ENCODE measurements at places on chromosomes 5 and 9.

- DNase-seq: no peak
Observed at GRCh38 chr5:81317536-81317935, 16.1 kb downstream of the ZCCHC9 start.

- no peak for DNase-seq
Observed at GRCh38 chr5:53151713-53152458, 42.3 kb upstream of the MOCS2 start.

DNA sequence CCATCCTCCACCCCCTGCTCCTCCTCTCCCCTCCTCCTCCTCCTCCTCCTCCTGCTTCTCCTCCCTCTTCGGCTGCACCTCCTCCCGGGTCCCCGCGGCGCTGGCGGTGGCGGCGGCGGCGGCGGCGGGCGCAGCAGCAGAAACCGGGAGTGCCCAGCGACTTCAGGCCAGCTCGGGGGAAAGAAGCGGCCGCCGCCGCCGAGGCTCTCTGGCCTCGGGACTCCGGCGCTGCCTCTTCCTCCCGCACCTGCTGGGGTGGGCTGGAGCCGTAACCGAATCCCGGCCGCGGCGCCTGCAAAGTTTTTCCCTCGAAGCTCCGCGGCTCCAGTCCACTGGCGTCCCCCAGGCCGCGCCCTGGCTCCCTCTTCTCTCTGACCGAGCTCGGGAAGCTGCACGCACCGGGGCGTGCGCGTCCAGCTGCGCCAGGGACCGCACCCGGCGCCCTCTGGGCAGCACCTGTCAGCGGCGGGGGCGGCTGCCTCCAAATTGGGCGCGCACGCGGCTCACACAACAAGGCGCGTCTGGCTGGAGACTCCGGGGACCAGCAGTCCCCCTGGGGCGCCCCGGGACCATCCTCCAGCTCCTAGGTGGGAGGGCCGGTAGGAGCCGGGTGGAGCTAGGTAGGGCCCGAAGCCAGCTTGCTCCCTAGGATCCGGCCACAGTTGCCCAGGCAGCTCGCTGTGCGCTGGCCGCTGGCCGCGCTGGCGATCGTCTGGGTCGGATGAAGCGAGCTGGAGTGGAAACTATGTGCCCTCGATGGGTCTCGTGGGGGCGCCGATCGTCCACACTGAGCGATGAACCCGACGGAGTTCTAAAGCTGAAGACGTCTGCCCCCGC lies at the start of gene MCTP1:
TSS of gene MCTP1 (minus strand) at position 523 of the 837 bp plus-strand sequence.
- peak; percentile 58 for DNase-seq

- no peak for DNase-seq
Observed at GRCh38 chr5:141369994-141370848, at the start of gene PCDHGB3. TSS of gene PCDHGB3 (plus strand) at chr5:141370242. CDS start at chr5:141370395, 153 bp downstream.

- no peak for DNase-seq
Observed at GRCh38 chr5:119250946-119251901, 104.6 kb upstream of the TNFAIP8 start.

DNA sequence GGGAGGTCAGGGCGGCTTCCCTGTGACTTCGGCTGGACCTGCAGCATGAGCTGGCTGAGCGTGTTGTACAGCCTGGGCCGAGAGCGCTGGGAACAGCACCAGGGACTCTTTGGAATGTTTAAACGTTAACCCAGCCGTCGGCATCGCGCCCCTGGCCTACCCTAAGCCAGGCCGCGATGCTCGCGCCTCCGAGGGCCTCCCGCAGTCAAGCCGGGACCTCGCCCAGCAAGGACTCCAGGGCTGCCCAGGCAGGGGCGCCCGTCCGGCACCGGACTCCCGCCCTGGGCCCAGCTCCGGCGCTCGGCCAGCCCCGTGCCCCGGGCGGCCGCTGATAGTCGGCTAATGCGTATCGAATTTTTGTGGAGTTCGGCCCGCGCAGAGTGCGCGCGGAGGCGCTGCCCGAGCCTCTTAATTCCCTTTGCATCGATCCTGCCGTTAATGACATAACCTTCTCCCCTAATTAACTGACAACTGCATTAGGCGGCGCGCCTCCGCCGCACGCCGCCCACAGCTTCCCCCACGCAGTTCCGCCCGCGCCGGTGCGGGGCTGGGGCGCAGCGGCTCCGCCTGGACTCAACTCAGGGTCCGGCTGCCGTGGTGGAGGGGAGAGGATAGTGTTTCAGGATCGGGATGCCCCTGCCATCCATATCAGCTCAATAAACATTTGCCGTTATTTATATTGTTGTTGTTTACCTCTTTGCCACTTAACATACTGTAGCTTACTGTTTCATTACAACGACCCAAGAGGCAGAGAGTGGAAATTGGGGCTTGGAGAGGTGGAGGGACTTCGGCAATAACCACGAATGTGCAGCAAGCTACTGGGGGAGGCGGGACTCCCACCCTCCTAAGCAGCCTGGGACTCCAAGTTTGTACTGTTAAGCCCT lies 28.8 kb upstream of the CDC23 start:
- peak; percentile 65 for DNase-seq

DNA sequence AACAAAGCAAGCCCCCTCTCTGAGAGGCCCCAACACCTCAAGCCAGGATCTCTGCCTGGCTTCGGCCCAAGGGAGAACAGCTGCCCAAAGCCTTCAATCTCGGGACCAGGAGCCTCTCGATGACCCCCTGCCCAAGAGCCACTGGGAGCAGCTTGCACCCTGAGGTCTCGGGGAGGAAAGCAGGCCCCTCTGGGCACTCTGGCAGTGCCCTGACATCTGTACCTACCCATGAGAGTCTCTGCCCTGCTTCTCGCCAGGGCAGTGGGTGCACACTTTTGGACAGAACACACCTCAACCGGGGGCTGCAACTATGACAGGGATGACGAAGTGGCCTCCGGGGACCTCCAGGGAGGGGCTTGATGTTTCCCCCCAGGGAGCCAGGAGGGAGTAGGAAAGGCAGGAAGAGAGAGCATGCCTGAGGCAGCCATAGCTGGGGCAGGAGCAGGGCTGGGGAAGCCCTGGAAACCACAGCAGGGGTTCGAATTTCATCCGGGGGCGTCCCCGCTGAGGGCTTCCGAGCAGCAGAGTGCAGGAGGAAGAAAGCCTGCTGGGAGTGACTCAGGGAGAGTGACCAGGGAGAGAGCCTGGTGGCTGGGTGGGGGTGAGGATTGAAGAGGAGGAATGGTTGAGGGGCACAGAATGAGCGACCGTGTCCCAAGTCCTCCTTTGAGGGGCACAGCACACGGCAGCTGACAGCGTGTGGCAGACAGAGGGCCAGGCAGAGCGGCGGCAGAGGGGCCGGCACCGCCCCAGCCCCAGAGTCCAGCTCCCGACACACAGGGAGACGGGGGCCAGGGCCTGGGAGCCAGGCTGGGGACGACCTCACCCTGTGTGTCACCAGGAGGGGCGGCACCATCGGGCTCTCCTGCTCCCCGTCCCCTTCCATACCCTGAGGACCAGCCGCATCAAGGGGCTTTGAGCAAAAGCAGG lies 1.8 kb downstream of the LPCAT1 start:
- peak; percentile 57 for DNase-seq

- DNase-seq: no peak
Observed at GRCh38 chr5:91257301-91257700, 125.8 kb downstream of the ARRDC3 start.

GRCh38 chr9:16410601-16411280 lies 459.7 kb downstream of the BNC2 start:
- no peak for DNase-seq

DNA sequence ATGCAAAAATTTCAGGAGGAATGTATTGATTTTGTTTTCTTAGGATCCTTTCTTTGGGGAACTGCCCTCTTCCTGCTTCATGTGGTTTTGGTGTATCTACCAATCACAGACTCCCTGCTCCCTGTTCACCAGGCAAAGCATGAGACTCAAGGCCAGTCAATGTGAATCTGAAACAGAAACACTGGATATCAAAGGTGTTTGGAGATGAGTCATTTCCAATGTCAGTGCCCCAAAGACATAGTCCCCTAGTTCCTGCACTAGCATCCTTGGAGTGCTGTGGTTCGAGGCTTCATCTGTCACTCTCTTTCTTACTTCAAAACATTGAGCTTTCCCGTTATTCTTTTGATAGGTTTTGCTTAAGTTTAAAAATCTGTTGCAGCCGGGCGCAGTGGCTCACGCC lies 8.1 kb downstream of the PPP3R2 start:
- DNase-seq: no peak

GRCh38 chr9:104991144-104991953 lies 63.4 kb upstream of the ABCA1 start:
- DNase-seq: peak; percentile 90

DNA sequence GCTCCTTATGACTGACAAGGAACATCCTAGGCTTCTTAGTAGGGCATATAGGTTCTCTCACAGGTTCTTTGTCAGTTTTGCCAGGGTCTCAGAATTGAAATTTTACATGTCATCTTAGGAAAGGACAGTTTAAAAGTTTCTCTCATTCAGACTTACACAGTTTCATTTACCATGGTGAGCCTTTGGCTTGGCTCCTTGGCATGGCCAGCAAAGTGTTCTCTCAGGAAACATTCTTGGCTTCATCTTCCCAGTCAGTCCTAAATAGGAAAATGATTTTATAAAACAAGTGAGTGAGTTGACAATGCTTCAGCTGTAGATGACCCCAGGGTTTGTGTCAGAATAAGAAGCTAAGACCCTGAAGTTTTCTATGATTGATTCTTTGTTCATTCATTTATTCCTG lies 191.6 kb downstream of the PCSK5 start:
- no peak for DNase-seq

DNA sequence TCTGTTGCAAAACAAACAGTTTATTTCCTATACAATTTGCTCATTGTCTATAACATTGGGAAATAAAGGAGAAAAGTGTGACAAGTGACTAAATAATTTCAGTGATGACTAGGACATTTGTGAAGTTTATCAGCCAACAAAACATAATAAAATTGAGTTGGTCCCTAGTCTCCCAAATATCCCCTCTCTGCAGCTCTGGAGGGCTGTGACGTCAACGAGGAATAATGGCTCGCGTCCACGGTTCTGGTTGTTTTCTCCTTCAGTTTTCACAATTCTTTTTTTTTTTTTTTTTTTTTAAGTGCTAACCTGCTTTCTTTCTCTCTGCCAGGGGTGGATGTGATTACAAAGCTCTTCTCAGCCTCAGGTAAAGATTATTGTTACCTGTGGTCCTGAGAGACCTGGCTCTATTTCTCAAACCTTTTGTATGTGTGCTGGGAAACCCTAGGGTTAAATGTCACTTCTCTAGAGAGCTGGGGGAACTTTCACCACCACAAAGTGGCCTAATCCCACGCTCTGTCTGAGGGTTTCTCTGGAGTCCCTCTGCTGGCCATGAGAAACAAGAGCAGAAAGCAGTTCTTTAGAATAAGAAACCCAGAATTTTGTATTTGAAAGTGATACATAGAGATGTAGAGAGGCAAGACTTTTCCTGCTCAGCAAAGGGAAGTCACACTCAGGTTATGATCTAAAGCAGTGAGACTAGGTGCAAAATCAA lies 36.2 kb upstream of the ANKRD55 start:
- DNase-seq: no peak

GRCh38 chr9:131690941-131691573 lies 48.8 kb downstream of the RAPGEF1 start:
- DNase-seq: no peak

- DNase-seq: no peak
Observed at GRCh38 chr5:158276692-158277091, 417.7 kb upstream of the CLINT1 start.

GRCh38 chr9:117120061-117120460 lies 294.8 kb downstream of the ASTN2 start:
- no peak for DNase-seq

DNA sequence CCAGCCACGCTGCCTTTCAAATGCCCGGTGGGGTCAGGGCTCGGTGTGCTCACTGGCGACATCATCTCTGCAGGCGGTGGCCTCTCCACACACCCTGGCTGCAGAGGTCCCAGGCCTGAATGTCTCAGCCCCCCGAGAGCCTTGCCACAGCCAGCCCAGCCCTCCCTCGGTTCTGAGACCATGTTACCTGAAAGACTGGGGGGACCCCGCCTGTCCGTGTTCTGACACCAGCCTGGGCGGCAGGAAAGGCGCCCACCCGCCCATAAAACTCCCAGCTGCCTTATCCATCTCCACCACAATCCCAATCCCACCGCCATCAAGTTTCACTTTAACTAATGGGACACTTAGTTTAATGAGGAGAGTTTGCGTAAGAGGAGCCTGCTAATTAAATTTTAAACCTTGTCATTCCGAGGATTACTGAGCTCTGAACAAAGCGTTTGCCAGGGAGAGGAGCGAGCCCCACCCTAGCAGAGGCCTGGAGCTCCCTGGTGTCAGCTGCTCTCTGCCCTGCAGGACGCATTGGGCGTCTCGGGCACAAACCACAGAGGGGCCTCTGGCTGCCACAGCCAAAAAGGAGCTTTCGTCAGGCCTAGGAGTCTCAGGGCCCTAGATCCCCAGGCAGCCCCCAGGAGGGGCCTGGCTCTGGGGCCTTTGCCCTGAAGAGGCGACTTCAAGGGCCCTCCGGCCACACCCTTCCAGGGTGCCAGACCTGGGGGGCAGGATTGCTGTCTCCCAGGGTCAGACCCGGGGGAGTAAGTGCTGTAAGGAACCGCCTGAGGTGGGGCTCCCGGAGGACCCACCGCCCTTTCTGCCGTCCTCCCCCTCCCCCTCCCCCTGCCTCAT lies 15.3 kb downstream of the LHX3 start:
- DNase-seq: no peak

DNA sequence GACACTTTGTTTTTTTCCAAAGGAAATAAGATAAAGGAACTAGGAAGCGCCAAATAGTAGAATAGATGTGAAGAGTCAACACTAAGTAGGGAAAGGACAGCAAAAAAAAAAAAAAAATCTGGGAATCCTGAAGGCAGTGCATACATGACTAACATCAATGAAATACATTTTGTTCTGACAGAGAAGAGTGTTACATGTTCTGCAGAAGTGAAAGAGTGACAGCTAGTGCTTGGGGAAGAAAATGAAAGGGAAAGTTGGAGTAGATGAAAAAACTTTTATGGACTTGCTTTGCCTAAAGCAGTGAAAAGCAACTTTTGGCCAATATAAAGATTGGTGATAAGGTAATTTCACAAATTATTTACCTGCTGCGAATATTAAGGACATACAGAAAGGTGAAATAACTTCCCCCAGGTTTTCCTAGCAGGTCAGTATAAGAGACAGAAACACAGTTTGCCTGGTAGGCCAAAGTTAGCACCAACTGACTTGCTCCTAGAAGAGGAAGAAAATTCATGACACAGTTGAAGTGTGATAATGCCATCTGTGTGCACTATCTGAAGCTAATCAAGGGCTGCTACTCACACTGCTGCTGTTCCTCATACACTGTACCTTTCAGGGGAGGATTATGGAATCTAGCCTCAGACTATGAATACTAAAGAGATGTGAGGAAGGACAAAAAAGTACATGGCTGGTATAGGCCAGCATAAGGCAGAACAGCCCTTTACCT lies 38.6 kb downstream of the RANBP6 start:
- no peak for DNase-seq

- no peak for DNase-seq
Observed at GRCh38 chr5:72783354-72783753, 33.1 kb upstream of the TNPO1 start.

DNA sequence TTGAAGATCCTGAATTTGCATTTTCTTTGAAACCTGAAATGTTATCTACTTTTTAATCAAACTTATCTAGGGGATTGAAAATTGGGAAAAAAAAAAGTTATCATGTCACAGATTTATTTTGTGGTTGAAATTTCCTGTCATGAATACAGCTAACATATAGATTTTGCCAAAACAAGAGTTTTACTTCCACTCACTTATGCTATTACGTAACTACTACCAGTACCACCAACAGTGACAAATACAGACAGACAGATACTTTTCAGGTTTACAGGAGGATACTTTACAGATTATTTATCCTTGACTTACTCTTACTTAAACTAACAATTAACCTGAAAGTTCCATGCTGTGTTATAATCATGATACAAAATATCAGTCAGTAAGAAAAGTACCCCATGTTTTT lies 6.8 kb upstream of the MRPS30 start:
- DNase-seq: no peak

All from right forelimb (tissue), 1 donor.